A549 (cell line): ENCODE measurements at places on chromosomes 3 and 15.

DNA sequence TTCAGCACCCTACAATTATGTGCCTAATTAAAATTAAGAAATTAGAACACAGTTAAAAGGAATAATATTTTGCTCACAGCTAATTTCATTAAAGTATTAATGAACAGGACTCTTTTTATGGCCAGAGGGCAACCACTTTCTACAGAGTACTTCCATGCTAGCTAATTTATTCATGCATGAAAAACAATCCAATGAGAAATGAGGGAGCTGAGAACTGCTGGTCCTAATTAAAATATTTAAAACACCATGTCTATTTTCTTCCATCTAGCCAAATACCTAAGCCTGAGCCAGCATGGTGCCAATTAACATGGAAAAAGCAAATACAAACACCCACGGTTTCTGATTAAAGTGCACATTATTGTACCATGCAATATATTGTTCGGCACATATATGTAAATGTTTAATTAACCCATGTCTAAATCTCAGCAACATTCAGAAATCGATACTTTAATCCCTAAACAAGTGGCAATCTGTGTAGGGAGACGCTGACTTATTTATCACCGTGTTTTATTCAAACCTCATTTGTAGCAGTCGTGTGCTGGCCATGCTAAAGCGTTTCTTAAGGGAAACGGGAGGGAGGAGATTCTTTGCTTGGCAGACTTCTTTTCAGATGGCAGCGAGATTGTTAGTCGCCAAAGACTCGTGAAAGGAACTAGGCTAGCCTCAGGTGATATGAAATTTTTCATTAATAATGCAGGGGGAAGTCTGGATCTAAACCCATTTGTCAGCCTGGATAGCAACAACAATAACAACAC, 193.5 kb downstream of the ANXA2 start:
- no peak for DNase-seq

- DNase-seq = no peak
Observed at GRCh38 chr15:95277266-95277665, 1045.9 kb downstream of the MCTP2 start.

- DNase-seq = no peak
Observed at GRCh38 chr3:177484206-177484605, 286.9 kb upstream of the TBL1XR1 start.

DNA sequence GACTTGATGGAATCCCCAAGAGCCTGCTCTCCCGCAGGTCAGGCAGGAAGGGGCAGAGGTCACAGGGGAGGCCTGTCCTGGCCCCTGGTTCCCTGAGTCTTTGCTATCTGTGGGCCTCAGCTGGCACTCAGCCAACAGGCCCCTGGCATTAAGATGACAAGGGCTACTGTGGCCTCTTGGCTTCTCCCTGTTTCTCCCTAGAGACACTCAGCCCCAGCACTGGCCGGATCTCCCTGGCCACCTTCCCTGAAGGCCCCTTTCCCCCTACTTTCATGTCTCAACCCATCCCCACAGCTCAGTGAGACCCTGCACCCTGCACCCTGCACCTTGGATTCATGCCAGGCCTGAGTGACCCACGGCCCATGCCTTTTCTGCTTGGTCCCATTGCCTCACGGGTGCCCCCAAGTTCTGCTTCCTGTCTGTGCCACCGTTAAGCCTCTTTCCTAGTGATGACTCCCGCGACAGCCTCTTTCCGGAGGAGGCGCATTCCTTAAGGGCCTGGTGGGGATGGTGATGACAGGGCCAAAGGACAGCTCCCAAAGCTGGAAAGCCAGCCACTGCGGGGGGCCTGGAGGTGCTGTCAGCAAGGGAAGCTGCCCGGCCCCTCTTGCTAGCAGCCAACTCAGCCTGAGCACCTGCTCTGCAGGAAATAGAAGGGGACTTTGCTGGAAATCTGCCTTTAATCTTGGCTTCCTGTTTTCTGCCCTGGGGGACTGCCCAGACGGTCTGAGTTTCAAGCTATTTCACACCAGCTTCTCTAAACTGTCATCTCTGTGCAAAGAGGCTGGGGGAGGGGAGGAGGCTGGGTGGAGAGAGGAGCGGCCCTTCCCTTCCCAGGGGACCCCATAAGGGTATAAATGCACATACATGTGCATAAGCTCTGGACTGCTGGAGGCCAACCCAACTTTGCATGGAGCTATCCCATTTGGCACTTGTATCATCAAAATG, 4.8 kb upstream of the CSK start:
- DNase-seq = no peak

DNA sequence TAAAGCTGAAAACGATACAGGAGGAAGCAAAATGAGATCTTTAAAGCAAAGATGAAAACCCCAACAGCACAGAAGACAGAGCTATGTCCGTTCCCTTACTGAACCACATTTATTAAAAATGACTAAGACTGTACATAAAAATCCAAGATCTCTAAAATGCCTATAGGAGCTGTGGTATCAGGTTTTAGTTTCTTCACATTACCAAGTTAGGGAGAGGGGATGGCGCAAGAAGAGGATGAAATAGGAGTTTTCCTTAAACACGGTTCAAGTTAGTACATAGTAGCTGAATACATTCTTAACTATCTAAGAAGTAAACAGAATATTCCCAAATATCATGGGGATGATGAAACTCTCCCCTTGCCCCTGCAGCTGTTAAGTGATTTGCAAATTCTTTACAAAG, 6.3 kb downstream of the EOMES start:
- no peak for DNase-seq

DNA sequence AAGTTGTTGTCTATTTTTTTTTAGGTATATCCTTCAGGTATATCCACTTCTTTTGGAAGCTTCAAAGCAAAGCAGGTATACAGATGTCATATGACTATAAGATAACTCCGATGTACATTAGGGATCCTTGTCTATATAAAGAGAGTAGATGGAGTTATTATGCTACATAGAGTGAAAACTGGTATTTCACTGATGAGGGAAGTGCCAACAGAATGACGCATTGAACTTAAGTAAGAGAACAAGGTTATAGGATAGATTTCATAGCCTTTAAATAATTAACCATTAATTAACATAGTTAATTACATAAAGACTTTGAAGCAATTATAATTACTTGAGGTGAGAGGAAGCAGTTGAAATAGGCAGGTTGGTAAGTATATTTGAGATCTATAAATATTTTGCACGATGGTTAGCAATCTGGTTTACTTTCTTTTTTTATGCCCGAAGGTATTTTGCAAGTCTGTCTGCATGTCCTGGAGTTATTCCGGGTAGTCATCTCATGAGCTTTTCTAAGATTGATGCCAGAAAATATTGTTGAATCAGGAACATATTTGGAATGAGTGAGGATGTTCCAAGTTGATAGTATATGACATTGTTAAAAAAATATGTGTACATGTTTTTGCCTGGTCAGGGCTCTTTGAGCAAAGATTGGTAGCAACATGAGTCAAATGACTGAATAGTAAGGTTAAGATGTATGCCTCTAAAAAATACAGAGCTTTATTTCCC, 299.5 kb upstream of the KCNMB2 start:
- no peak for DNase-seq

GRCh38 chr3:106117490-106117858, 248.7 kb upstream of the CBLB start:
- no peak for DNase-seq

- DNase-seq = no peak
Observed at GRCh38 chr3:53155760-53156159, 5.2 kb upstream of the PRKCD start.
